Mesenteric fat pad (tissue), 1 donor: ENCODE measurements at places on chromosomes 16 and 17. TPM values are rescaled to one million over a fixed set of nuclear protein-coding genes. Genes with fewer than 3 reads are reported as not detected.

GRCh38 chr16:56915336-56916119 lies 16.4 kb upstream of the HERPUD1 start:
- no peak for DNase-seq

DNA sequence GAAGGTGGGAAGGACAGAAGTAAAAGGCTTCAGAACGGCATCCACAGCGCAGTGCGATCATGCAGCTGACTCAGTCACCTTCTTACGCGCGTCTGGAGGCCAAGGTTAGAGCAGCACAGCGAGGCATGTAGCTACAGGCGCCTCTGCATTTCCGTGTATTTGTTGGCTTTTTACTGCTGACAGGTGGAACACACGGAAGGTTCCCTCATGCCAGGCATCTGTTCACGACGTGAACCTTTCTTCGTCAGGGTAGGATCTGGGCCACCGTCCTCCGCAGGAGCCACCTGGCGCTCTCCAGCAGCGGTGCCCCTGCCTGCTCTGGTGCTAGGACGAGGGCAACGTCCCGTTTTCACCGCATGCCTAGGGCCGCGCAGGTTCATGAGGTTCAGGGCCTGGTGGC lies 15.3 kb downstream of the TMEM204 start:
- DNase-seq, result no peak

DNA sequence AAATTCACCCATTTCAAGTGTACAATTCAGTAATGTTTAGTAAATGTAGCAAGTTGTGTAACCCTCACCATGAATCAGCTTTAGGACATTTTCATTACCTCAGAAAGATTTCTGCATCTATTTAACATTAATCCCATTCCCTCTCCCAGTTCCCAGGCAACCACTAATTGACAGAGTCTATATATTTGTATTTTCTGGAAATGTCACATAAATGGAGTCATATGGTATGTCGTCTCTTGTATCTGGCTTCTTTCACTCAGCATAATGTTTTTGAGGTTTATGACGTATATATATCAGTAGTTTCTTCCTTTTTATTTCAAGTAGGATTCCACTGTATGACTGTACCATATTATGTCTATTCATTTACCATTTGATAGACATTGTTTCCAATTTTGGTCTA lies 199.8 kb downstream of the CYB561 start:
- no peak for DNase-seq

DNA sequence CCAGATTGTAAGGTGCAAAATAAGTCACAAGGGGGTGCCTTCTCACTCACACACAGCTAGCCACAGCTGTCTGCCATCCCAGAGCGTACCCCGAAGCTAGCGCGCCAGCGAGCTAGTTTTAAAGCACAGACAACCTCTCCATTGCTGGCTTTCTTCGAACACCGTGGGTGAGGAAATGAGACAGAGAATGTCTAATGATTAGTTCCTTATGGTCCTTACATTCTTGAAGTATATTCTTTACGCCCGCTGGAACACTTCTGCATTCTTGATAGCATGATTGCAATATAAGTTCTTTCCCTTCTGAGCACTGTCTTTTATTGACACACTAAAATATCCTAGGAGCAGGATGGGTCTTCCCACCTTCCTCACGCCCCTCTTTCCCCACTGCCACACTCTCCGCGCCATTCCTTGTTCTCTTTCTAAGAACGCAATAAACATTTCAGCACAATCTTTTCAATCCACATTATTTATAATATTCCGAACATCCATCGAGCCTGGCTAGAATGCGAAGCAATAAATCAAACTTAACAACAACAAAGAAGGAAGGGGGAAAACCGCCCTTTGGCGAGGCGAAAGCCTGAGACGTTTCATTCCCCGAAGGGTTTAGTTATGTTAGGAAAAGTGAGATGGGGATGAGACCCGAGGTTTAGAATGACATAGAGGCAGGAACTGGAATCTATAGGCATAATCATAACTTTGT lies 251.3 kb downstream of the NTN1 start:
- DNase-seq, result no peak

DNA sequence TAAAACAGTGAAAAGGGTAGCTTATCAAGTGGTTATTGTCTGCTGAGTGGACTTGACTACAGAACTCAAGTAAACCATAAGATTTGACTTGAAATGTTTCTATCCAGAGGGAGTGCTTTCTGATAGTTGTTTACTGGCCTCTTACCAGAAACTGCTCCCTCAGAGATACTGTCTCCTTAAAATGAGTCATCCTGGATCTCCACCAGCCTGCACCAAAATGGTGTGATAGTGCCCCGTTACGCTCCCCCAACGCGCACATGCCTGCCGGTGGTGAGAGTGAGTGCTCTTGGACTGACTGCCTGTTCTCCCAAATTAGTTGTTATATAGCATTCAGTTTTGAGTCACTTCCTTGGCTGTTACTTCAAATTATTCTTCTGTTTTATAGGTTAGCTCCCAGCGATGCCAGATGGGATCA lies 22.9 kb downstream of the PRCD start:
- no peak for DNase-seq

- no peak for DNase-seq
These were observed 357.3 kb upstream of the XYLT1 start for GRCh38 chr16:17828012-17828411.

- DNase-seq, result no peak
These were observed 39.4 kb downstream of the LITAF start for GRCh38 chr16:11547118-11547916.

GRCh38 chr17:50208611-50209061 lies 7.2 kb upstream of the COL1A1 start:
- peak; percentile 28 for DNase-seq

Gene C17orf78
- total RNA-seq, result not detected

Gene RTN4RL1
- 11.2 TPM for total RNA-seq

Gene OR4D1
- not detected for total RNA-seq

Gene LPO
- total RNA-seq, result not detected
